ENCODE measurements at places on chromosomes 2 and 18.

DNA sequence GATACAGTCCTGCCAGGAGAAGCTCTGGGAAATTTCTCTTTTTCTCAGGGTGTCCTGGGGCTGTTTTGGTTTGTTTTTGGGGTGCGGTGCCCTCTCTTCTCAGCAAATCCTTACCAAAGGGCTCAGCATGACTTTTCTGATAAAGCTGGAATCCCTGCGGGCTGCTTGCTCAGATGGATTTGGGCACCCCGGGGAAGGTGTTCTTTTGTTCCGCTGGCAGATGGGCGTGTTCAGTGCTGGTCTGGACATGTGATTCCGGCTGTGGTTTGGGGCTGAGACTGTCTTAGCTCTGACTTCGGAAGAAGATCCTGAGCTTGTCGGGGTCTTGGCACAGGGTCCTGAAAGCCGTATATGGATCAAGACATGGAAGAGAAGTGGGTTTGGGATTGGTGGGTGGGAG is 134.2 kb upstream of the SPRED2 start:
- DNase-seq: no peak

GRCh38 chr18:66550366-66550765 is 53.5 kb downstream of the CDH19 start:
- DNase-seq: no peak

- no peak for DNase-seq
These were observed 683 bp upstream of the DNAJC27 start for GRCh38 chr2:24972315-24972961.

DNA sequence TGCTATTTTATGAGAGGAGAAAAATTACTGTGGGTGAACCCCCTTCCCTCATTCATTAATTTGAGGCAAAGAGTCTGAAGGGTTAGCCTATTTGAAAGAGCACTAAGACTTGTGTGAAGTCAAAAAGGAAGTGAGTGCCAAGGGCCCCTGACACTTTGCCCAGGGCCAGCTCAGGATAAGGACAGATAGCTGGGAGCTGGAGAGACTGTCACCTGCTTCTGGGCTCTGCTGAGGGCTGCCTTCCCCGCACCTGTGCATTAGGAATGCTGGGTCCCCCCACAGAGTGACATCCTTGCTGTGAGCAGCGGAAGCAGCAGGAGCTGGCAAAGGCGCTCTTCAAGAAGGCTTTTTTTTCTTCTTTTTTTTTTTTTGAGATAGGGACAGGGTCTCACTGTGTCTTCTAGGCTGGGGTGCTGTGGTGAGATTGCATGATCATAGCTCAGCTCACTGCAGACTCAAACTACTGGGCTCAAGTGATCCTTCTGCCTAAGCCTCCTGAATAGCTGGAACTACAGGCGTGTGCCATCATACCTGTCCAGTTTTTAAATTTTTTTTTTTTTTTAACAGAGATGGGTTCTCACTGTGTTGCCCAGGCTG is 148.3 kb downstream of the AQP4 start:
- DNase-seq: no peak

DNA sequence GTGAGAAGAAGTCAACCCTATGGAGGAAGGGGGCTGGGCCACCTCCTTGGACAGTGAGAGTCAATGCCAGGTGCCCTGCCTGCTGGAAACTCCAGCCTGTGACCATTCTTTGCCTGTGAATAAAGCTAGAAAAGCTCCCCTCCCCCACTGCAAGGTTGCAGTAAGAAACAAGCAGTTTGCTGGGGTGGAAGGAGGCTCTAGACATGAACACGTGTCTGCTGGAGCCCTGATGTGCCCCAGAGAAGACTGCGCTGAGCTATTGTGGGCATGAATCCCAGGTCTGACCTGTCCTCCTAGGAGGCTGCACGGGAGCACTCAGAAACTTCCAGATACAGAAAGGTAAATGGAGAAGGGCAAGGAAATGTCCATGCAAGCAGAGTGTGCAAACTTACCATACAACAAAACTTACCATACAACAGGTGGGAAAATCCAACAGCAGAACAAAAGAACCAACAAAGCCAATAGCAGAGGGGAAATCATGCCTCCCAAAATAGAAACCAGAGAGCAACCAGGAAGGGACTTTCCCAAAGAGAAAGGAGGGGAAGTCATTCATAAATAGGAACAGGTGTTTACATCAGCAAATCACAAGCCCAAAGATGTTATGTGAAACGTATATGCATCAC is 278.7 kb downstream of the BCL2 start:
- DNase-seq: no peak

DNA sequence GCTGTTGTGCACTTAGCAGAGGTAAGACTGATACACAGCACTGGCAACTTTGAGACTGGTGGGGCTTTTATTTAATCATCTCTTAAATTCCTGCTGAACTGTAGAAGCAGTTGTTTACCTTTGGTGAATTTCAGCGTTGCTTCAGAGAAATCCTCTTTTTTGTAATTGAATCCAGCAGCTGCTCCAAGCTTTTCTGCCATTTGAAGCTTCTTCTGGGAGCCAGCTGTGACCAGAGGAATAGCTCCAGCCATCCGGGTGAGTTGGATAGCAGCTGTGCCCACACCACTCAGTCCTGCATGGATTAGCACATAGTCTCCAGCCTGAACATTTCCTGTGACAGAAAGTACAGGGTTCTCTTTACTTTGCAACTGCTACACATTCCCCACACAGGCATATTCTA is 3.9 kb downstream of the TP53I3 start:
- DNase-seq: no peak

DNA sequence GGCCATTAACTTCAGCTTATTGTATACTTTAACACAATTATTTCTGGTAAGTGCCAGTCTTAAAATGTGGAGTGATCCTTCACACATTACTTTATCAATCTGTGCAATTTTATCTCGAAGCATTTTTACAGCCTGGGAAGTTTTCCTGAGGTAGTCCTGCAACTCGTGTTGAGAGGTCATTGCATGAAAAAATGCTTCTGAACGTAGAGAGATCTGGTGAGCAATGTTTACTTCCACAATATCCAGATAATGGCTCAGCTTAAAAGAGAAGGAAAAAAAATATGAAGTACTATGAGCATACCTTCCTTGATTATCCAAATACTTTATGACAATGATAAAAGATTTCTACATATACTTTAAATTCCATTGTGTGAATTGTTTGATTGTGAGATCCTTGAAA is 57.0 kb downstream of the VPS54 start:
- DNase-seq: no peak

DNA sequence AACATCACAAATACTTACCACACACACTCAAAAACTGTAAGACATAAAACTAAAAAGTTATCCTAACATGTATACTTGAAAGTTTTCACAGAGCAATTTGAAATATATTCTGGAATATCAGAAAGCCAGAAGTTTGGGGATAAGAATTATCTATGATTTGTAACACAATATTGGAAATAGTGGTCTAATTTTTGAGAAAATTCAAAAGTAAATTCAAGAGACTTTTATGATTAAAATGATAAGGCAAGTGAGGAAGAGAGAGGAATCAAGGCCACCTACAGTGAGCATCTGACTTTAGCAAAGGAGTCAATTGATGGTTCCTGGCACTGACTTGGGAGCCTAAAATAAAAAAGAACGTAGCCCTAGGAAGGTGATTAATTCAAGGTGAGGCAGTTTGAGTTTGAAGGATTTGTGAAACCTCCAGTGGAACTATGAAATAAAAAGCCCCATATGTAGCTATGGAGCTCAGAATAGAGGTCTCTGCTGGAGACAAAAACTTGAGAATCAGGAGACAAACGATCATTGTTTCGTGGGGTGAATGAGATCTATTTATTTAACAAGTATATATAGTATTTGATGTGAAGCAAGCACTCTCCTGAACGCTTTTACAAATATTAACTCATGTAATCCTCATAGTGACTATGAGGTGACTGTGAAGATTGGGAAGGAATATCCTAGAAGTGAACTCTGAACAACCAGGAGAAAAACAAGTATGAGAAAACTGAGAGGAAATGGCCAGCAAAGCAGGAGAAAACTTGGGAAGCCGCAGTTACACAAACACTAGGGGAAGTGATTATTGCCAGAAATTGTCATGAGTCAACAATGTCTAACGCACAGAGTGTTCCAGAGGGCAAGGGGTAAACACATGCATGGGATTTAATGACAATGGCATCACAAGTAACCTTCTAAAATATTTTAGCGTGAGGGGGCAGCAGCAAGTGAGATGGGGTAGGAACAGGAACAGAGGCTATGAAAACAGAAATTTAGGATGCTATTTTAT is 12.8 kb downstream of the TFPI start:
- DNase-seq: no peak

GRCh38 chr2:153871231-153872221 is at the start of gene GALNT13:
TSS of gene GALNT13 (plus strand) at chr2:153871922.
- no peak for DNase-seq

GRCh38 chr2:241981076-241981700 is 111.7 kb downstream of the RTP5 start:
- no peak for DNase-seq

GRCh38 chr2:84319581-84319980 is 139.5 kb downstream of the SUCLG1 start:
- no peak for DNase-seq

- no peak for DNase-seq
These were observed 138.1 kb upstream of the CHAC2 start for GRCh38 chr2:53629501-53629900.

DNA sequence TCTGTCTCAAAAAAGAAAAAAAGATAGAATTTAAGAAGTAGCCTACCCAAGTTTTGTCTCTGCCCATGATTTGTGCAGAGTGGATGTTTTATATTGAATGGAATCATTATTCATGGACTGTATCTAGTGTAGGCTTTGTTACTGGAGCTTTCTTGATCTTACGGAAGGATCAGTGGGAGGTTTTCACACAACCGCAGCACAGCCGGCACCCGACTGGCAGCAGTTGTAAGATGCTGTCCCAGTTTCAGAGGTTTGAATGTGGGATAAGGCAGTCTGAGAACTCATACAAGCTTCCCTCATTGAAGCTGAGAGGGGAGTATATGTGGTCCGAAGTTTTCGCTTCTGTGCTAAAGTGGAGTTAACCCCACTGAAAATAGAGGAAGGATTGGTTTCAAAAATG is 19.7 kb upstream of the SAG start:
- no peak for DNase-seq

DNA sequence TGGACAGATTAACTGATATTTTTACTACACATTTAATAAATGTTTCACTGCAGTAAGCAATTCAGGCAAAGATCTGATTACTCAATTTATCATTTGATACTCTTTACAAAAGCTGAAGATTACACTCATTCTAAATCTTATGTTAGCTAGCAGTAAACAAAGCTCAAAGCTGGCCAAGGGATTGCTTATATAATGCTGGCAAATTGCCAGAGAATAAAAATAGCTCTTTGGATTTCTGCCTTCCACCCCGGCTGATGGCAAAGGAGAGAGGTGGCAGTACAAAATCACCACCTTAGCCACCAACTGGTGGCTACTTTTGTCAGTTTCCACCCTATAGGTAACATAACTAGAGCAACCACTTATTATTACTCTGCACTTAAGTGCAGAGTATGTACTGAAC is 320.5 kb downstream of the FSIP2 start:
- no peak for DNase-seq

DNA sequence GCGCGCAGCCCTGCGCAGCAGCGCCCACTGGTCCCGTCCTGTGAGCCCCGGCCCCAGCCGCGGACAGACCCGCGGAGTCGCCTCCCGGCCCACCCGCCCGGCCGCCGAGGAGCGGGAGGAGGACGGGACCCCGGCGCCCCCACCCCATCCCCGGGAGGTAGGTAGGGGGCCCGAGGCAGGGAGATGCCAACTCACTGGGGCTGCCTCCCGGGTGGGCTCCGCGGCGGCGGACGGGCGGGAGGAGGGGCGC is 160 bp downstream of the SPTBN1 start:
- DNase-seq: no peak

DNA sequence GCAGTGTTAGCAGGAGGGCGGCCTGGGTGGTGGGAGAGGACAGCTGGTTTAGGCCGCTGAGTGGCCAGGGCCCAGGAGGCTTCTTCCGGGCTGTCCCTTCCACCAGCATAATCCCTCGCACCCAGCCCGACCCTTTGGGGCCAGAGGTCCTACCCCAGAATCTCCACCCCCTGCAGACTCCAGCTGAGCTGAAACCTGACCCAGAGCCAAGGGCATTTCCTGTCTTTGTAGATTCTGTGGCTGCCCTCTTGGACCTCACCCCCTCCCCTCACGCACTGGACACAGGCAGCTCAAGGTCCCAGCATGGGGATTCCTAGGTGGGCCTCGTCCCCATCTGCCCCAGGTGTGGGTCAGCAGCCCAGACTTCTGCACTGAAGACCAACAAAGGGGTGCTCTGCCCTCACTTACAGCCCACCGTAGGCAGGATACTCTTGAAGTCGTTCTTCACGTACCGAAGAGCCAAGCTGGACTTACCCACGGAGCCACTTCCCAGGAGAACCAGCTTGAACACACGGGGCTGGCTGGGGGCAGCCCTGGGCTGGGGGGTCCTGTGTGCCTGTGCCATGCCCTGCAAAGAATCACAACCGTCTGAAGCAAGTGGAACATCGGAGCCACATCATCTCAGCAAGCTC is 4.8 kb downstream of the RAB17 start:
- DNase-seq: no peak

DNA sequence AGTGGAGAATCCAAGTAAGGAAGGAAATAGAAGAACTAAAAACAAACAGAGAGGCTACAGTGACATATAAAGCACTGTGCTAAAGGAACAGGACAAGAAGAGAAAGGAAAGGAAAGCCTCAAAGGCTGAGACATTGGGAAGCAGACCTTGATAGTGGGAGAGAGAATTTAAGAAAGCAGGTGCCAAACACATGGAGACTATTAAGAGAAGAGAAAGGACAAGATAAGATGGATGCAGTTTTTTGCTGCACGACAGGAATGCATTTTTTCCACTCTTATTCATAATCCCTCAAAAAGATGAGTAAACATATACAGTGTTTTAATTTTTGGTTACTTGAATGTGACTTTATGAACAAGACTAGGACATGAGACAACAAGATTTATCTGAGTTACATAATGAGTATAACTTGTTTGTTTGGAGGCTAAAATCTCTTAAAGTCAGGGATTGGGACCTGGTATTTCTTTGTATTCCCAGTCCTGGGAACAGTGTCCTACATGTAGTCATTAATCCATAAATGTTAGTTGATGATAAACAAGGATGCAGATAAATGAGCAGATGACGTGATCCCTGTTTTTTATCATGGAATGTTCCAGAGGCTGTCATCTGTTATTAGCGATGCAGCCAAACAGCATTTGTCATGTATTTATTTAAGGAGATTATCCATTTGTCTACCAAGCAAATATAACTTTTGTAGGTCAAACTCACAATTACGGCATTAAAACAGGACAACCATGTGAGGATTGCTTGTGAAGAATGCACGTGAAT is 141.7 kb downstream of the DNER start:
- DNase-seq: no peak

GRCh38 chr18:73719611-73720010 is 428.0 kb downstream of the FBXO15 start:
- DNase-seq: no peak

- no peak for DNase-seq
These were observed 73.5 kb downstream of the FIGN start for GRCh38 chr2:163662141-163662780.
